H4 (cell line): ENCODE measurements at places on chromosomes 3 and 15. TPM values are rescaled to one million over a fixed set of nuclear protein-coding genes. Genes with fewer than 3 reads are reported as not detected.

TM4SF1 gene
- 152 and 153 TPM in 2 replicates for total RNA-seq

RNF7 gene
- 161 and 206 TPM in 2 replicates for total RNA-seq

MYO1E gene
- 9.2 and 18.4 TPM in 2 replicates for total RNA-seq

NUDT16 gene
- total RNA-seq, result 7.9 and 9.0 TPM in 2 replicates

FBXW12 gene
- total RNA-seq, result 0.08 TPM in 1 of 2 replicates, not detected in the other

SNX22 gene
- total RNA-seq, result 0.04 TPM in 1 of 2 replicates, not detected in the other

DNA sequence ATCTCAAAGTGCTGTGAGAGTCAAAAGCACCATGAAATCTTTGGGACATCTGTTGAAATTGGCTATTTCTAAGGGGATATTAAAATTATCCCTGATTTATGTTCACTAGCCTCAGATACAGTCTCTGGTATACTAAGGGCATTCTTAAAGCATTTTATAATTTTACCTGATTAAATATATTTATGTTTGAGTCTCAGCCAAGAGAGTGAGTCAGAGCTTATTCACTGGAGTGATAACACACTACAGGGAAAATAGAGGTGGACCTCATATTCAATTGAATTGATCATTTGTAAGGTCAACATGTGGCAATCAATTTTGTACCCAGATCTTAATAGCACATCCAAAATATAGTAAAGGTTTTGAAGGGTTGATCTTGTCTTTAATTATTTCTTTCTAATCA is 733.6 kb downstream of the EPHA3 start:
- DNase-seq, result no peak

GRCh38 chr15:69610277-69610676 is 157.7 kb downstream of the RPLP1 start:
- DNase-seq, result no peak

DNA sequence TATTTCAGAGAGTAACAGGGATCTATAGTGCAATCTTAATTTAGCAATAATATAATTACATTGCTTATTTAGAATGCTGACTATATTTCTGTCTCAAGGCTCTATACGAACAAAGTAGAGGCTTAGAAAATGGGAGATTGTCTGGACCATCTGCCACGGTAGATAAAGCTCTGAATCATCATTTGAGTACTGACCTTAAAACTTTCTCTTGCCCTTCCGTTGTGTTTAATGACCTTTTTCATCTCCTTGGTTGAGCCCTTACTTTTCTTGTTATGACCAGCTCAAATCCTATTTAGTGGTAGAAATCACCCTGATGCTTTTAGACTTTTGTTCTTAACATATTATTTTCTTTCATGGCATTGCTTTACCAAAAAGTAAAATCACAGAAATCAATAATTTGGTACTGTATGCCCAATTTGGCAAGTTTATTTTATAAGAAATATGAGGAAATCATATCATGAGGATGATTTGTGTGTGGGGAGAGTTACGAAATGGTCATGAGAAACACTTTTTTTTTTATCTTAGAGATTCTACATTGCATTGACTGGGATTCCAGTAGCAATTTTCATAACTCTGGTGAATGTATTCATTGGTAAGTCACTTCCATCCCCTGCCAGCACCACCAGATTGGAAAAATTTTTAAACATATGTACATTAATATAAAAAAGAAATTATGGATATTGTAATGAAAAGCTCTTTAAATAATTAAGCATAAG is 11.0 kb downstream of the NDUFB5 start:
- DNase-seq, result no peak

DNA sequence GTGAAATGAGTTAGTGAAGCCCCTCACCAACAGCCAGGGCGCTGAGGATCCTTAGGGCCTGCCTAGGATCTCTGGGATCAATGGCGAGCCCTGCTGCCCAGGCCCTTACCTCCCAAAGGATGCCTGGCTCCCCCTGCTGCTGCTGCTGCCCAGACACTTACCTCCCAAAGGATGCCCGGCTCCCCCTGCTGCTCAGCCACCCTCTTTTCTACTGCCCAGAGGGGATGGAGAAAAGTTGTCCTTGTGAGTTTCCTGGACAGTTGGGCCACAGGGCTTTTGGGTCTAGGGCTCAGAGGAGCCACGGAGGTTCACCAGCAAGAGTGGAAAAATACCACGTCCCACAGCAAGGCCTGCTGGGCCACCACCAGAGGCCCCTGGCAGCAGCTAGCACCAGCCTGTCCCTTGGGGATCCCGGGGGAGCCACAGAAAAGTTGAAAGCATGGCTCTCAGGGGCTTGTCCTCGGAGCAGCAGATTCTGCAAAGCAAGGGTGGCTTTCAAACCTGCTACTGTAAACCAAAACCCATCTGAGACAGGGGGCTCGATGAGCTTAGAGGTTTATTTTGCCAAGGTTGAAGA is 59.4 kb downstream of the SLC6A6 start:
- DNase-seq, result peak; percentile 45

- DNase-seq, result no peak
Observed at GRCh38 chr3:8458238-8458661, 43.4 kb upstream of the LMCD1 start.

- DNase-seq, result no peak
Observed at GRCh38 chr3:118029049-118029448, 1005.6 kb downstream of the IGSF11 start.

GRCh38 chr3:56962206-56962605 is 98.3 kb upstream of the SPATA12 start:
- no peak for DNase-seq

GRCh38 chr3:160735826-160736225 is 20.2 kb upstream of the PPM1L start:
- DNase-seq, result no peak

- no peak for DNase-seq
Observed at GRCh38 chr3:29731050-29731449, 450.2 kb downstream of the RBMS3 start.

DNA sequence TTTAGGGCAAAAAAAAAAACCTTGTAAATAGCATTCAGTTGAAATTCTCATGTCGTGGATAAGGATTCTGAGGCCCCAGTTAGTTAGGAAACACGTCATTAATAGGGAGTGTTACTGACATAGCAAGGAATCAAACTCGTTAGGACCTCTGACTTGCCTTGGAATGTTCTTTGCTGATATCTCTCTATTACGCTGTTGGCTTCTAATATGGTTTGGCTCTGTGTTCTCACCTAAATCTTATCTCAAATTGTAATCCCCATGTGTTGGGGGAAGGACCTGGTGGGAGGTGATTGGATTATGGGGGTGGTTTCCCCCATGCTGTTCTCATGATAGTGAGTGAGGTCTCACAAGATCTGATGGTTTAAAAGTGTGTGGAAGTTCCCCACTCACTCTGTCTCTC is 40.3 kb downstream of the CHL1 start:
- DNase-seq, result no peak

- no peak for DNase-seq
Observed at GRCh38 chr3:138846262-138846791, 11.6 kb upstream of the PIK3CB start.

GRCh38 chr3:183895296-183895695 is 10.6 kb upstream of the PARL start:
- peak; percentile 59 for DNase-seq

DNA sequence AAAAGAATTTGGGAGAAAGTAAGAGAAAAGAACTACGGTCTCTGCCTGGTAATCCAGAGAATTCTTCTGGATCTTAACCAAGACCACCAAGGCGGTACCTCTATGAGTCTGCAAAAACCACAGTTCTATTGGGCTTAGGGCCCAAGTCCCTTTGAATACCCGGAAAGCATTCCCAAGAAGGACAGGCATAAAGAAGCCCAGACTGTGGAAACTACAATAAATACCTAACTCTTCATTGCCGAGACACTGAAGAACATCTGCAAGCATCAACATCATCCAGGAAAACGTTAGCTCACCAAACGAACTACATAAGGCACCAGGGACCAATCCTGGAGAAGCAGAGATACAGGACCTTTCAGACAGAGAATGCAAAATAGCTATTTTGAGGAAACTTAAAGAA is 162.3 kb upstream of the TMC3 start:
- no peak for DNase-seq

DNA sequence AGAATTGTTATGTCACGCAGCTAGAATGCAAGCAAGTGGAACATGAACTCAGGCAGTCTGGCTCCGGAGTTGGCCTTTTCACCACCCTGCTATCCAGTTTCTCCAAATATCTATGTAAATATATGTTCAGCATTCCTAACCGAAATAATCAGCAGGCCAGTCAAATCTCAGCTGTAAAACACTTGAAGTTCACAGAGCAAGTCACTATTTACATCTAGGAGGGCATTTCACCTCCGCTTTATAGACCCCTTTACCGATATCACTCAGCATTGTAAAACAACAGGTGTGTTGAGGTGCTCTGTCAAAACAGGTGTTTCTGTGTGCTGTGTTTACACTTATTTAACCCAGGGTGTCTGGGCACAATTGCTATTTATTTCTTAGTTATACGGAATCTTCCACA is 12.2 kb upstream of the HES1 start:
- no peak for DNase-seq

GRCh38 chr3:39280571-39280970 is 735 bp upstream of the CX3CR1 start:
- no peak for DNase-seq

GRCh38 chr15:100448481-100448880 is 80.3 kb downstream of the CERS3 start:
- DNase-seq, result no peak

GRCh38 chr3:17342119-17342518 is 400.3 kb downstream of the TBC1D5 start:
- no peak for DNase-seq

- no peak for DNase-seq
Observed at GRCh38 chr15:28933710-28934445, 48.1 kb downstream of the APBA2 start.
